ENCODE measurements at places on chromosomes 1 and 21. TPM values are rescaled to one million over a fixed set of nuclear protein-coding genes. Genes with fewer than 3 reads are reported as not detected.

The FAM43B gene
- 3.9 TPM for total RNA-seq

The ADGRB2 gene
- 7.7 TPM for total RNA-seq

The CCDC181 gene
- total RNA-seq, result 1.2 TPM

The UBASH3A gene
- not detected for total RNA-seq

The SPATA17 gene
- total RNA-seq, result 0.78 TPM

The AKNAD1 gene
- total RNA-seq, result not detected

The LIN28A gene
- not detected for total RNA-seq

The CD1D gene
- 1.2 TPM for total RNA-seq

Data from cardiac septum (tissue), 1 donor.